CD4-positive, alpha-beta T cell (primary cell): ENCODE measurements at places on chromosomes 1 and 21. TPM values are rescaled to one million over a fixed set of nuclear protein-coding genes. Genes with fewer than 3 reads are reported as not detected.

GRCh38 chr1:172278478-172278877 is 142.0 kb upstream of the C1orf105 start:
- DNase-seq: no peak

- DNase-seq: no peak
These were observed 132.2 kb downstream of the ADSS2 start for GRCh38 chr1:244319283-244320132.

GRCh38 chr1:230568676-230569075 is 73.6 kb upstream of the COG2 start:
- no peak for DNase-seq

DNA sequence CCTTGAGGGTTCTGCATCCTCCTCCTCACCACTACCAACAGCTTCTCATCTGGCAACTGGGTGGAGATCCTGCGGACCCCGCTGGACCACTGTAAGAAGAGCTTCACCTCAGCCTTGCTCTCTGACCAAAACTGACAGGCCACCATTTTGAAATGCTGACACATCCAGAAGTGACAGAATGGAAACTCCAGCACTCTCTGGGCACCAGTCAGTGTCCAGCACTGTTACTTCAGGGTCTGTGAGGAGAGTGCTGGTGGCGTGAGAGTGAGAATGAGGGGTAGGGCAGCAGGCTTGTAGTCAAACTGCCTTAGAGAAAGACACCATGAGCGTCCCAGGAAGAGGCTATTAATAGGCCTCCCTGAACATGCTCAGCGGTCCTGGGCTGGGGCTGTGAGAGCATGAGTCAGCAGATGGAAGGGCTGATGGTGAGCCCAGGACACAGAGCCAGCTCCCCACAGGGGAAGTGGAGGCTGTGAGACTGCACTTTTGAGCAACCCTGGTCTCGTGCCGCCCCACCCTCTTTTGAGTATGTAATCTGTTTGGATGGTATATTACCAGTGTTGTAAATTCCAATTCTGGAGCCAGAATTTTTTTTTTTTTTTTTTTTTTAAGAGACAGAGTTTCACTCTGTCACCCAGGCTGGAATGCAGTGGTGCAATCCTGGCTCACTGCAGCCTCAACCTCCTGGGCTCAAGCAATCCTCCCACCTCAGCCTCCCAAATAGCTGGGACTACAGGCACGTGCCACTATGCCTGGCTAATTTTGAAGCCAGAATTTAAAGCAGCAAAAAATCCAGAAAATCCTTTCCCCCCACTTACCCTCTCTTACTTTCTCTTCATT is 34.4 kb upstream of the SLC30A1 start:
- DNase-seq: peak; percentile 65

GRCh38 chr1:19640363-19641316 is 3.5 kb upstream of the NBL1 start:
- no peak for DNase-seq

DNA sequence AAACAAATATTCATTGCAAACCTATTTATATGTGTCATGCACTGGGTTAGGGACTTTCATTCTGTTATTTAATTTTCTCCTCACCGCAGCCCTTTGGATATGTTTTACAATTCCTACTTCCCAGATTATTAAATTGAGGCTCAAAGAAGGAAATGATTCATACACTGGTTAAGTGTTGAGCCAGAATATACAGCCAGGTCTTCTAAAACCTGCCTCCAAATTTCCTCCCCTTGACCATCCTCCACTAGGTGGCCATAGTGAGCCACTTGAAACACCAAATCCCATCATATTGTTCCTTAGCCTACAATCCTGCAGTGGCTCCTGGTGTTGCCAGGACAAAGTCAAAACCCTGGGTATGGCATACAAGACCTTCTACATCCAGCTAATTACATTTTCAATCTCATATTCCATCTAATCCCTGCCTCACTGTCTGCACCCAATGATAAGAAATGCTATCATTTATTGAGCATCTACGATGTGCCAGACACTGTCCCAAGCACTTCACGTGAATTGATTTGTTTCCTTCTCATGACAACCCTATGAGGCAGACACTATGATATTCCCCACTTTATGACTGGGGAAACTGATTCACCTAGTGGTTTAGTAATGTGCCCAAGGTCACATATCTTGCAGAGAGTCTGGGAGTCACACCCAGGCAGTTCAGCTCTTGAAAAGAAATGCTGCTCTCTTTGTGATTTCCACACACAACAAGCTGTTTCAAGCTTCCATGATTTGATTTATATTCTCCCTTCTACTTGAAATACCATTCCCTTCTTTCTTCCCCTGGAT is 23.6 kb upstream of the KIRREL1 start:
- DNase-seq: no peak

DNA sequence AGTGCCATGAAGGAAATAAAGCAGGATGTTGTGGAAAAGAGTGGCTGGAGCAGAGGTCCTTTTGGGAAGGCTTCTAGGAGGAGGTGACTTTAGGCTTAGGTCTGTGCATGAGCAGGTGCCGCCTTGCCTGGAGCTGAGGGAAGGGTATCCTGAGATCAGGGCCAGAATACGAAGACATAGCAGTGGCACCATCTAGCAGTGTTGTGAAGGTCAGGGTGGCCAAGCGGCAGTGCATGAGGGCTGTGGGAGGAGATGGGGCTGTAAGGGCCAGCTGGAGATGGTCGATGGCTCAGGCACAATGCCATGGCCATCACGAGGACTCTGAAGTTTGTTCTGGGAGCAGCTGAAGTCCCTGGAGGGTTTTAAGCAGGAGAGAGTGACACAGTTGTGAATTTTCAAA is 219.5 kb downstream of the PTPRU start:
- no peak for DNase-seq

- DNase-seq: peak; percentile 66
These were observed 920 bp downstream of the MTR start for GRCh38 chr1:236795757-236796667.

DNA sequence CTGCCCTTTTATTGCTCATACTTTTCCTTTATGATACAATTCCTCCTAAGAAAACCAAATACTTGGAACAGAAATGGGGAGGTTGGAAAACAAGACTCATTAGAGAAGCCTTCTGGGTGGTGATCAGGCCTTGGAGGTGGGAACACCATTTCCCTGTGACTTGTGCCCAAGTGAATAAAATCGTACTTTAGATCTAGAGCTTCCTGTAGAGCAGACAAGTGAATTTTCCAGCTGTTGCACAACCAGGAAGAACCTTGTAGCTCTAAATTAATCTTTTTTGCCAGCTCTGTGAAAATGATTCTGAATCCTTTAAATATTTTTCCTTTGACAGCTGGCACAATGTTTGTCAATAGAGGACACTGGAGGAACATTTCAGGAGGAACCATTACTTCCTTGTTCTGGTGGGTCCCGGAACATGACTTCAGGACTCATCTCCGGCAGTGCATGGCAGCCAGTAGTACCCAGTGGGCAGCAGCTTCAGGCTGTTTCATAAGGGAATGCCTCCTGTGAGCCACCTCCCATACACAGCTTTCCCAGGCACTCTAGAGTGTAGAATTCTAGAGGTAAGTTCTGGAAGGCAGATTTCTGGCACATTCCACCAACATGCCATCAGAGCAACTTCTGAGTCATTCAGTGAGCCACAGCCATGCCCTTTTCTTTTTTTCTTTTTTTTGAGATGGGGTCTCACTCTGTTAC is 5.5 kb upstream of the SNAPIN start:
- DNase-seq: no peak

DNA sequence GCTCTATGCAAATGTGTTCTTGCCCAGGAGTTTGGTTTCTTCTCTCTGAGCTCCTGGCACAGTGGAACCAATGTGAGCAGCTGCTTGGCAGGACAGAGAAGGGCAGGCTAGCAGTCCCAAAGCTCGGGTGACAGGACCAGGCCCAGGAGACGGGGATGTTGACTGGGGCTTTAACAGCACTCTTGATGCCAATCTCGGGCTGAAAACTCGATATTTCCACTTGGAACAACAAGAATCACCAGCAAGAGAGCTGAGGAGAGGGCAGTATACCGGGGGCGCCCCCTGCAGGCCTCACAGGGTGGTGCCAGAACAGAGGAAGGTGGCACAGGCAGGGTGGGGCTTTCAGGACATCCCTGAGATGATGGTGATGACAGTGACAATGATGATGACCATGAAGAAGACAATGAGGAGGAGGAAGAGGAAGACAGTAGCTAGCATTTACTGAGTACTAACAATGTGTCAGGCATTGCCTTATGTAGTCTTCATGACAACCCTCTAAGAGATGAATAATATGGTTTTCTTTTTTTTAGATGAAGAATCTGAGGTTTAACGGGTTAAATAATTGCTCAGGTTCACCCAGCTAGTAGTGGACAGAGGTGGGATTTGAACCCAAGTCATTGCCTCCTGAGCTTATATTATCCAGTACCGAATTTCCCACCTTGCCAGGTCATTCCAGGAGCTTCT is 2.7 kb upstream of the KCNJ9 start:
- DNase-seq: peak; percentile 33

- no peak for DNase-seq
These were observed 38.4 kb upstream of the IFNGR2 start for GRCh38 chr21:33364830-33365229.

DNA sequence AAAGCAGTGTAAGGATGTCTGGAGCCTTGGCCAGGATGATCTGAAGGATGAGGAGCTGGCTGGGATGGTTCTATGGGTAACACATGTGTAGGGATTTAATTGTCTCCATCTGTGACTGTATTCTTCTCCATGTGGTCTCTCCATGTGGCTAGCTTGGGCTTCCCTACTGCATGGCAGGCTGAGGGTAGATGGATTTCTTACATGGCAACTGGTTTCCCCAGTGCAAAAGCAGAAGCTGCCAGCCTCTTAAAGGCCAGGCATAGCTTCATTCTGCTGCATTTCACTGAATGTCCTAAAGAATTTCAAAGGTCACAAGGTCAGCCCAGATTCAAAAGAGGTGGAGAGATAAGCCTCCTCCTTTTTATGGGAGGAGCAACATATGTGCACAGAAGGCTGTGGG is 61.7 kb downstream of the XCL2 start:
- DNase-seq: no peak

DNA sequence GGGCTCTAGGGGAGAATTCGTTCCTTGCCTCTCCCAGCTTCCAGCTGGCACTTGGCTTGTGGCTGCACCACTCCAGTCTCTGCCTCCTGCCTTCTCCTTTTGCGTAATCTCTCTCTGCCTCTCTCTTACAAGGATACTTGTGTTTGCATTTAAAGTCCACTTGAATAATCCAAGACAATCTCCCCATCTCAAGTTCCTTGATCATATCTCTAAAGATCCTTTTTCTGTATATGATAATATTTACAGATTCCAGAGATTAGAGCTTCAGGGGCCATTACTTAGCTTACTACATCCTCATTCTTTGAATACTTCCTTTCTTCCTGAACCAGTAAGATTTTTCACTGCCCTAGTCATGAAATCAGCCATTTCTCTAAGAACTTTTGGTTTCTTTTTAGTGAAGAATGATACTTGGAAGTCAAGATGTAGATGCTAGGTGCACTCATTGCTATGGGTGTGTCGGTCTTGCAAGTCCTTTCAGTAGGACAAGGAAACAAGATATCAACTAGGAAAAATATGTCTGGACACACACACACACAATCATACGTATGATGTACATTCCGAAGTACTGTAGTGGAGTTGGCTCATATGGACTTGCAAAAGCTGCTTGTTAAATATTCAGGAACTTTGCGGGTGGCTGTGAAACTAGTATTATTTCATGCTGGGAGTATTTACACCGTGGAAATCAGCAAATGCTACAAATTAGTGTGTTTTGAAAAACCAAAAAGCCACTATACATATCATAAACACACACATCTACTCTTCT is 20.8 kb upstream of the RLF start:
- DNase-seq: no peak

- no peak for DNase-seq
These were observed 77.1 kb upstream of the TNR start for GRCh38 chr1:175820456-175821025.

- DNase-seq: no peak
These were observed 1.6 kb downstream of the ZNF648 start for GRCh38 chr1:182059936-182060335.

- no peak for DNase-seq
These were observed 249.2 kb downstream of the SLC45A1 start for GRCh38 chr1:8567146-8567545.

- no peak for DNase-seq
These were observed 4.7 kb downstream of the C1orf174 start for GRCh38 chr1:3895279-3895950.

DNA sequence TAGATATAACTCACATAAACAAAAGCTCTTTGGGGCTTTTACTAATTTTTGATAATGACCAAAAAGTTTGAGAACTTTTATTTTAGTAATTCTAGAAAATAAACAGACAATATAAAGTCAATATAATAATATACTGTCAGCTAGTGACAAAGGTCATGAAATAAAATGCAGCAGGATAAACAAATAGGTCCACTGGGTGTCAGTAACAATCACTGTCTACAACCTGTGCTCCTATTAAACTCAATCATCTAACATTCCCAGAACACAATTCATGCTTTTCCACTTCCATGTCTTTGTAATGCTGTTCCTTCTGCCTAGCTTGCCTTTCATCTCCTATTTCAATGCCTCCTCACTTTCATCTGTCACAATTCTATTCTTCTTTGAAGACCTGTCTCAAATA is 186.1 kb downstream of the GIPC2 start:
- no peak for DNase-seq

- DNase-seq: no peak
These were observed 218.3 kb upstream of the HOOK1 start for GRCh38 chr1:59596432-59596831.

DNA sequence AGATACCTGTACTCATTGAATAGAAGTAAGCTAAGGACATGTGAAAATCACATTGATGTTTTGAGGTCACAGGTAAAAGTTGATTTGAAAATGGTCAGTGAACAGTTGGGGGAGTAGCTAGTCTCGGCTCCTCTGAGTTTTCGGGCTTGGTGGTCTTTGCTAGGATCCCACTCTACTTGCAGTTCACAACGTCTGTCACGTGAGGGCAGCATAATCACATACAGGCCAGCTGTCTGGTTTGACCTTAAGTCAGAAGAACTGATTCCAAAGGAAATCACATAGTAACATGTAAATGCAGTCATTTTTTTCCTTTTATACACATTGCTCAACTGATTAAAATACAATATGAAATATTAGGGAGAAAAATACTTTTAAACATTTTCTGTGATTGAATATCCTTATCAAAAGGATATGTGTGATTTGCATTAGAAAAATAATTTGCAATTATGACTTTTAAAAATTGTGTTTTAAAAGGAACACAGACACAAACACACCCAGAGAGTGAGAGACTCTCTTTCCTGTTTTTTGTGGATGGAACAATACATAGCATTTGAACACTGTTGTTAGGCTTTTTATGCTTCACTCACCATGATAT is 21.8 kb upstream of the PDC start:
- DNase-seq: peak; percentile 50

Gene LCE1D
- not detected for total RNA-seq

Gene RAB42
- total RNA-seq: not detected

Gene ZSWIM5
- 0.91 TPM for total RNA-seq

Gene NCSTN
- 56.6 TPM for total RNA-seq

Gene SPRR2A
- total RNA-seq: not detected

Gene CLEC20A
- total RNA-seq: not detected

Gene WNT4
- not detected for total RNA-seq

Gene RPE65
- total RNA-seq: not detected

Gene ZNF648
- not detected for total RNA-seq

Gene OR2T2
- total RNA-seq: not detected

Gene RFX5
- total RNA-seq: 62.0 TPM
